ENCODE measurements at places on chromosomes 6 and 20.
A peak's percentile ranks its signal among the peaks of the same experiment; 100 is the strongest.

DNA sequence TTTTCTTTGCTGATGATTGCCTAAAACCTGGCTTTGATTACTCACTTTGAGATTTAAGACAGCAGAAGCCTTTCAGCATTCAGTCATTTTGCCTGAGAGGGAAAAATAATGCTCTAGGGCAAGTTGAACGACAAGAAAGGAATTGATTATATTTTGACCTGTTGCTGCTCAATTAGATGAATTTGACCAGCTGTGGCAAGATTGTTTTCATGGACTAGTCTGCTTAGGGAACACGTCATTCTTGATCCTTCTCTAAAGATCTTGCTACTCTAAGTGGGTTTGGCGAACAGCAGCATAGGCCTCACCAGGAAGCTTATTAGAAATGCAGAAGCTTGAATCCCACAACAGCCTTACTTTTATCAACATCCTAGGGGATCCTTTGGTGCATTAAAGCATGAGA lies 59.7 kb upstream of the PHACTR1 start:
- DNase-seq, result no peak

GRCh38 chr6:22409486-22409885 lies 112.7 kb upstream of the PRL start:
- no peak for DNase-seq

DNA sequence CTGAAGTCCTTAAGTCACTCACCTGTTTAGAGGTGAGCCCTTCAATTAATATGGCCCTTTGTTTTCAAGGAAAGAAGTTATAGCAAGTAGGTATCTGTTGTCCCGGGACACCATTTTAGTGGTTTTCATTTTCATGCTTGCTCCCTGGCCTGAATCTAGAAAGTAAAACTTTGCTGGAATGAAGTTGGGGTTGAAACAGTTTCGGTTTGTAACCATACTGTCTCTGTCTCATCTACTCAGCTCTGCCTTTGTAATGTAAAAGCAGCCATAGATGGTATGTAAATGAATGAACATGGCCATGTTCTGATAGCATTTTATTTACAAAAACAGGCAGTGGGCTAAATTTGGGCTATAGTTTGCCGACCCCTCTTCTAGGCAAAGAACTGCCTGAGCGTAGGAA lies 64.9 kb upstream of the GNRH2 start:
- no peak for DNase-seq

DNA sequence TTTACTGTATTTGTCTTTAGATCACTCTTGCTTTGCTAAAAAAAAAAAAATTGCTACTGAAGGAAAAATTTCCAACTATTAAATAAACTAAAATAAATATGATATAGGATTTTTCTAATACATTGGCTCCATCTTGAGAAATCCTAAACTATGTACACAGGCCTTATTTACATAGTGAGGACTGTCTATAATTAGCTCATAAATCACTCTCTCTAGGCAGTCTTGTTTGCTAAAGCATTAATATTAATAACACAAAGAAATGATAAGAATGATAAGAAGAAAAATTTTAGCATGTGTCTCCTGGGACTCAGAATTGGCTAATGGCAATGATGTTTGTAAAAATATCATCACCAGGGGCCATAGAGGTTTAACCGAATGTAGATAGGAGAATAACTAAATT lies 13.3 kb upstream of the CRYBG1 start:
- no peak for DNase-seq

GRCh38 chr6:128519931-128520435 lies 416 bp downstream of the PTPRK start:
- peak; percentile 61 for DNase-seq

GRCh38 chr20:33674294-33675135 lies at the start of gene NECAB3:
Gene NECAB3, minus strand, starts transcription at chr20:33674428. Its CDS starts 76 bp downstream, at chr20:33674352.
- DNase-seq, result peak; percentile 70

Data from pons (tissue), 1 donor.